ENCODE measurements at places on chromosomes 7 and 10. TPM values are rescaled to one million over a fixed set of nuclear protein-coding genes. Genes with fewer than 3 reads are reported as not detected.

The RNF32 gene
- total RNA-seq = 0.56 TPM

The FGF8 gene
- not detected for total RNA-seq

The C10orf143 gene
- 0.56 TPM for total RNA-seq

The GIMAP5 gene
- total RNA-seq = not detected

The SNCG gene
- total RNA-seq = 10.6 TPM

The CYP26A1 gene
- not detected for total RNA-seq

The AGMO gene
- total RNA-seq = not detected

The GIMAP2 gene
- total RNA-seq = not detected

The OR9A2 gene
- not detected for total RNA-seq

The FASTK gene
- 41.9 TPM for total RNA-seq

The ACBD7 gene
- 1.1 TPM for total RNA-seq

The TMEM130 gene
- 1.1 TPM for total RNA-seq

The FXYD4 gene
- total RNA-seq = not detected

The PGAM1 gene
- 841 TPM for total RNA-seq

All from IMR-90 (cell line).